ENCODE measurements at places on chromosomes 6 and 20. TPM values are rescaled to one million over a fixed set of nuclear protein-coding genes. Genes with fewer than 3 reads are reported as not detected.
A peak's percentile ranks its signal among the peaks of the same experiment; 100 is the strongest.

DNA sequence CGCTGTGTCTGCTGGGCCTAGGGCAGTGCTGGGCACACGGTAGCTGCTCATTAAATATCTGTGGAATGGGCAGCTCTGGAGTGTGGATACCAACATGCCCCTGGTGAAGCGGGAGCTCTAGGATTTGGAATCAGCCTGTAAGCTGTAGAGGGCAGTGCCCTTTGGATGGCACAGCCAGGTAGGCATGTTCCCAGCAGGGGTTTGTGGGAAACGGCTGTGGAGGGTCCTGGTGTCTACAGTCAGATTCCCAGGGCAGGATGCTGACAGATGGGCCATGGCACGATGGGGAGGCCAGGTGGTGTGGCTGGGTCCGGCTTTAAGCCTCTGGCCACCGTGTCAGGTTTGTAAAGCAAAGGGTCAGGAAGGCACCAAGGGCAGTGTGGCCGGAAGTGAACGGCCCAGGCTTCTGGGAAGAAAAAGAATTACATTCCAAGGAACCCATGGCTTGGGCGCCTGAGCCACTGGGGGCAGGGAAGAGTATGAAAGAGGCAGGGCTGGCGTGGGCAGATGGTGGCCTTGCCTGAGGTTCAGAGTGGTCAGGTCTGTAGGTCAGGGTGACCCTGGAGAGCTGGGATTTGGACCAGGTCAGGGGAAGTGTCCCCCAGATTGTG, 44.8 kb downstream of the UBE2V1 start:
- H3K36me3 ChIP-seq: no peaks in the 10 kb centered on the region
- H3K4me3 ChIP-seq: no peak overlapping the region
- H3K27me3 ChIP-seq: no peaks in the 10 kb centered on the region
- H3K4me1 ChIP-seq: peaks cover 12% of the 10 kb centered on the region
- DNase-seq: no peak

DNA sequence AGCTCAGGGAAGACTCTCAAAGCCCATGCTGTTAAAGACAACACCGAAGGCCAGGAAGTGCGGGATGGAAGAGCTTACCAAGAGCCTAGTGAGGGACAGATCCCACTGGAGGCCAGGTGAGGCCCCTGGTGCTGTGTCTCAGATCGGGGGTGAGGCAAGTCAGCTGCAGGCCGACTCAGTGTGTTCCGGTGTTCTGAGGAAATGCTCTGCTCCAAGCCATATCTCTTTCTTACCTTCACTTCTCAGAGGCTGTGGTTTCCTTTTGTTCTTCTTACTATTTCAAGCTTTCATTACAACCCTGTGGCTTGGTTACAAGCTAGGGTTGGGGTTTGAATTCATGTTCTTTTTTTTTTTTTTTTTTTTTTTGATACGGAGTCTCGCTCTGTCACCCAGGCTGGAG, 114.3 kb upstream of the ZFP64 start:
- no peaks in the 10 kb centered on the region for H3K36me3 ChIP-seq
- H3K4me3 ChIP-seq: no peak overlapping the region

- H3K36me3 ChIP-seq: no peaks in the 10 kb centered on the region
- H3K27me3 ChIP-seq: no peaks in the 10 kb centered on the region
- no peak overlapping the region for H3K27ac ChIP-seq
- no peak for DNase-seq
- no peak overlapping the region for H3K4me3 ChIP-seq
- no peaks in the 10 kb centered on the region for H3K4me1 ChIP-seq
Observed at GRCh38 chr6:43159599-43159998, 11.5 kb upstream of the SRF start.

DNA sequence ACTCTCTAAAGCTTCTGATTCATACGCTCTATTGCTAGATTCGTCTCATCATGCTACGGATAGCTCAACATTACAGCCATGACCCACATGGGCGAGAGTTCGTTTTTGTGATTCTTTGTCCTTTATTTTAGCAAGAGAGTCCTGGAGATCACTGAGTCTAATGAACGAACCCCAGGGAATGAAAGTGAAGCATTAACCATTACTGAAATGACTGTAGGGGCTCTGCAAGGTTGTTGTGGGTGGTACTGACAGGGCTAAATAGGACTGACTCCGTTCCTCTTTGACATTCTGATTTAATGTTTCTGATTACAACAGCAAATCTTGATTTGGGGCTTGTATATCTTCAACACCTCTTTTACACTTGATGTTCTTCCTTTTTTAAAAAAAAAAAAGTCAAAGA, 13.7 kb upstream of the RTF2 start:
- DNase-seq: no peak
- peaks cover 7% of the 10 kb centered on the region for H3K27me3 ChIP-seq
- H3K27ac ChIP-seq: no peak overlapping the region
- peaks cover 21% of the 10 kb centered on the region for H3K36me3 ChIP-seq
- H3K4me1 ChIP-seq: no peaks in the 10 kb centered on the region
- no peak overlapping the region for H3K4me3 ChIP-seq

GRCh38 chr20:63612276-63612931, 14.5 kb downstream of the GMEB2 start:
- H3K27me3 ChIP-seq: no peaks in the 10 kb centered on the region
- H3K4me1 ChIP-seq: no peaks in the 10 kb centered on the region
- peak overlapping the region; percentile 31 for H3K27ac ChIP-seq
- H3K4me3 ChIP-seq: no peak overlapping the region

DNA sequence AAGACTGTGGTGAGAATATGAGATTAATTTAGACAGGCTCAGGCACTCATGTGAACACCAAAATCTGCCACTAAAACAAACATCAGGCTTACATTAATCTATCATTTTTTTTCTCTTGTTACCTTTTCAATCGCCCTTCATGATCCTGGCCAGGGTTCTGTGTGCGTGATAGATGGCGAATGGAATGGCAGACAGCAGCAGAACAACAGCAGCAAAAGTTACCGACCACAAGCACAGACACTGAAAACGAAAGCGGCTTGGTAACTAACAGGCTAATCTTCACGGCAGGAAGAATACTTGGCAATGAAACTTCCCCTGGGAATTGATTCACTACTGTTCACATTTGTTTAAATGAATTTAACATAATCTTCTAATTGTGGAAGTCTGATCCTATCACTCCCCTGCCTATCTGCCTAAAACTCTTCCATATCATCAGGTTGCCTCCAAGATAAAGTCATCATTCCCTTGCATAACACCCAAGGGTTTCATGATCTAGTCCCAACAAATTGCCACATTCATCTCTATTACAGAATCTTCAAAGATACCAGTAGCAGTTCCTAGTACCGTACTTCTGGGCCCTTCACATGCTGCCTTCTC, 28.7 kb downstream of the PTPRK start:
- H3K27ac ChIP-seq: peak overlapping the region; percentile 64
- H3K4me3 ChIP-seq: peak overlapping the region; percentile 3
- DNase-seq: no peak
- no peaks in the 10 kb centered on the region for H3K36me3 ChIP-seq
- H3K27me3 ChIP-seq: no peaks in the 10 kb centered on the region
- H3K4me1 ChIP-seq: peaks cover 18% of the 10 kb centered on the region

DNA sequence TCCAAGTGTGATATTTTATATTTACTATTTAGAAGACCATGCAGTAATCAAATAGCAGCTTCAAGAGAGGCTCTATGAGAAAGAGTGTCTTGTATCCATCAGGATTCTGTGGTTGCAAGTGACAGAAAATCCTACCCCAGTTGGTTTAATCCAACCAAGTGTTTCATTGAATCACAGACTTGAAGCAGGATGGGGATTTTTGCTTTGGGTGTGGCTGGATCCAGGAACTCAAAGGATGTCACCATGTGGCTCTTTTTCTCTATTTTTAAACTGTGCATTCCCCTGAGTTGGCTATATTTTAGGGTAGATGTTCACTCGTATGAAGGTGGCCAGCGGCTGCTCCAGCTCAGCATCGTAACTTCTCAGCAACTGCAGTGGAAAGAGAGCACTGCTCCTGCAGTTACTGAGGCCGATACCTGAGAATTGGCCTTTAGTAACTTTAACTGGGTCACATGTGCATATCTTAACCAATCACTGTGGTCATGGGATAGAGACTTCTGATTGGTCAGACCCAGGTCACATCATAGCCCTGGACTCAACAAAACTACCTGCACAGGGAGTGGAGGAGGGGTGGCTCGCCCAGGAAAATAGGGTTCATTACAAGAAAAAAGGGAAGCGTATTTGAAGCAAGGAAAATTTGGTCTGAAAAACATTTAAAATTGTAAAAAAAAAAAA, 396.1 kb upstream of the SULF2 start:
- no peaks in the 10 kb centered on the region for H3K4me1 ChIP-seq
- DNase-seq: no peak
- H3K4me3 ChIP-seq: no peak overlapping the region
- no peaks in the 10 kb centered on the region for H3K36me3 ChIP-seq

DNA sequence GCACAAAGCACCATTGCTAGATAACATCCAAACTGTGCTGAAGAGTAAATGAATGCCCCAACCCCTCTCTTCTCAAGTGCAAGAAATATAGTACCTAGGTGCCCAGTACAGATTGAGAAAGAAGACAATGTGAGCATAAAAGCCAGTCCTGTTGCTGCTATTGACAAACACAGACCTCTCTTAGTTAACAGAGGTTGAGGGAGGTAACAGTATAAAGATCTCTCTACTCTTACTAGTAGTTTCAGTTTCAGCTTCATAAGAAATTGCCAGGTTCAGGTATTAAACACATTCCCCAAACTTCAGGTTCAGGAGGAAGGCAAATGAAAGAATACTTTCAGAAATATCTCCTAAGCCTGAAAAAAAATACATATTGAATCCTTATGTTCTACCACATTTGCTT, 31.4 kb downstream of the TBC1D32 start:
- H3K4me1 ChIP-seq: no peaks in the 10 kb centered on the region
- DNase-seq: no peak
- H3K27me3 ChIP-seq: no peaks in the 10 kb centered on the region

DNA sequence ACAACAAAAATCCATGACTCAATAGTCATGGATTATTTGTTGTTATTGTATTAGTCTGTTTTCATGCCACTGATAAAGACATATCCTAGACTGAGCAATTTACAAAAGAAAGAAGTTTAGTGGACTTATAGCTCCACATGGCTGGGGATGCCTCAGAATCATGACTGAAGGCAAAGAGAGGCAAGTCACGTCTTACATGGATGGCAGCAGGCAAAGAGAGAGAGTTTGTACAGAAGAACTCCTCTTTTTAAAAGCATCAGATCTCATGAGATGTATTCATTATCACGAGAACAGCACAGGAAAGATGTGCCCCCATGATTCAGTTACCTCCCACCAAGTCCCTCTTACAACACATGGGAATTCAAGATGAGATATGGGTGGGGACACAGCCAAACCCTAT, 144.3 kb upstream of the PLCB4 start:
- H3K27ac ChIP-seq: no peak overlapping the region
- DNase-seq: no peak
- H3K27me3 ChIP-seq: no peaks in the 10 kb centered on the region
- H3K4me1 ChIP-seq: no peaks in the 10 kb centered on the region

GRCh38 chr6:25973923-25974555, 11.4 kb downstream of the TRIM38 start:
- no peak for DNase-seq
- H3K36me3 ChIP-seq: no peaks in the 10 kb centered on the region
- no peak overlapping the region for H3K27ac ChIP-seq
- peaks cover 25% of the 10 kb centered on the region for H3K4me1 ChIP-seq

DNA sequence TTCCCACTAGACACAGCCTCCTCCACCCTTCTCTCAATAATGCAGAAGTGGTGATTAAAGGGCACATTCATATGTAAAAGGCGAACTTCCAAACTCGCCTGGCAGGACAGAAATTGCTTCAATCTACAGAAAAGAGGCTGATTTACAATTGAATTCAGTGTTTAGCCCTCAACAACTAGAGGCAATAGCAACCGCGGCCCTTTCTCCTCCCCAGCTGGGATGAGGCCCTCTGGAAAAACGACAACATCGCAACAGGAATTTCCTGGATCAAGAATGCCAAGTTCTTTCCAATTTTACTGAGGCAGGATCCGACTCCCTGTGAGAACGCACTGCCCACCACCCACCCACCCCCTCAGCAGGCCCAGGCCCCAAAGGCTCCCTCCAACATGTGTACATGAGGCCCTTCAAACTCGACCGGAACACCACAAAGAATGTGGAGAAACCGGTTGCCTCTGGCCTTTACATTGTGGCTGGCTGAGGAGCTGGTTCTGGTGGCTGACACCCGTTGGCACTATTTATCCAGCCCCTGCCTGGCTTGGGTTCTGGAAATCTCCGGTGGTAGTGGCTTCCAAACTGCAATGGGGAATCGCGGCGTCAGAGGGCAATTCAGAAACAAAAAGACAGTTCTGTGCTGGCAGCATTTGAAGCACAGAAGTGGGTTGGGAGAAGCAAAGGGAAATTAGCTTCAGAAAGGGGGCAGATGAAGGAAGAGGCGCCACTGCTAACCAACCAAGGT, 36.8 kb downstream of the ZMYND8 start:
- no peaks in the 10 kb centered on the region for H3K36me3 ChIP-seq
- peak; percentile 76 for DNase-seq
- H3K4me1 ChIP-seq: peaks cover 57% of the 10 kb centered on the region
- H3K4me3 ChIP-seq: peak overlapping the region; percentile 2
- H3K27me3 ChIP-seq: no peaks in the 10 kb centered on the region
- peak overlapping the region; percentile 98 for H3K27ac ChIP-seq

- DNase-seq: no peak
- H3K27ac ChIP-seq: no peak overlapping the region
- H3K4me1 ChIP-seq: no peaks in the 10 kb centered on the region
- peaks cover 92% of the 10 kb centered on the region for H3K27me3 ChIP-seq
- no peak overlapping the region for H3K4me3 ChIP-seq
- H3K36me3 ChIP-seq: no peaks in the 10 kb centered on the region
Observed at GRCh38 chr20:59518881-59519706, 85.2 kb upstream of the PHACTR3 start.

- H3K4me1 ChIP-seq: peaks cover 5% of the 10 kb centered on the region
- peak; percentile 73 for DNase-seq
- H3K27me3 ChIP-seq: no peaks in the 10 kb centered on the region
- H3K4me3 ChIP-seq: peak overlapping the region; percentile 45
Observed at GRCh38 chr20:13009682-13010406, 1.1 kb downstream of the SPTLC3 start.

Gene LGSN
- total RNA-seq: 0.26 TPM

Gene AURKA
- total RNA-seq: 3.7 TPM

Gene HDDC2
- total RNA-seq: 49.2 TPM

Gene SCRT2
- total RNA-seq: not detected

Gene ZNF165
- 3.4 TPM for total RNA-seq

Gene SFTA2
- total RNA-seq: 213 TPM

Gene COX4I2
- total RNA-seq: 13.5 TPM

Gene FAM209A
- total RNA-seq: not detected

Gene FABP7
- total RNA-seq: not detected

Measured in left lung (tissue), 14 donors.